ENCODE measurements at places on chromosomes 2 and 18.

- DNase-seq: no peak
These were observed 228.1 kb upstream of the PXDN start for GRCh38 chr2:1972422-1972821.

GRCh38 chr2:58853420-58853819, 612.3 kb upstream of the FANCL start:
- no peak for DNase-seq

- DNase-seq: no peak
These were observed 85.1 kb upstream of the ATL2 start for GRCh38 chr2:38462121-38462661.

DNA sequence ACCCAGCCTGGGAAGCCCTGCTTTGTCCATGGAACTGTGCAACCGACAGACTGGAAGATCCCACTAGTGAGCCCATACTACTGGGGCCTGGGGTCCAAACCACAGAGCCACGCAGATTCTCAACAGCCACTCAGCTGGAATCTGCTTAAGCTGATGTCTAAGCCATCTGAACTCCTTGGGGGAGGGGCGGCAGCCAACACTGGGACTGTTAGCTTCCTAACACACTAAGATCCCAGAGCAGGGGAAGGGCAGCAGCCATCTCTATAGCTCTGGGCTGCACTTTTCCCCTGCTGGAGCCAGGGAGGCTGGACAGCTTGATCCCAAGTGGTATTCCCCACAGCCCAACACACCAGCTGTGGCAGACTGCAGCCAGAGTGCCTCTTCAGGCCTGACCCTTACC, 118.3 kb downstream of the RPRM start:
- no peak for DNase-seq

DNA sequence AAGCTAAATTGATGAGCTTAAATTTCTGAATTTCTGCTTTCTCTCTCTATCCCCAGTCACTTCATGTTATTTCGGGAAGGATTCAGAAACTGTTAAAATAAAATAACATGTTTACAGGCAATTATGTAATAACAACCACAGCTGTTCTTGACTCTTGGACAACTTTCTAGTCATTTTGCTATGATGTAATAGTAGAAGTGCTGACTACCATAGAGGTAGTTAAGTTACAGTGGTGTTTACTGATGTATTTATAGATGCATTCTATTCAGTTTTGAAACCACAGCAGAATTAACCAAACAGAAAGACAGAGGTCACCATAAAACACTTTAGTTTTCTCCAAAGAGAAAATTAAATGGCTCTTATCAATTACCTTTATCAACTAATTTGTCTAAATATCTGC, 1292.0 kb upstream of the CHAC2 start:
- no peak for DNase-seq

DNA sequence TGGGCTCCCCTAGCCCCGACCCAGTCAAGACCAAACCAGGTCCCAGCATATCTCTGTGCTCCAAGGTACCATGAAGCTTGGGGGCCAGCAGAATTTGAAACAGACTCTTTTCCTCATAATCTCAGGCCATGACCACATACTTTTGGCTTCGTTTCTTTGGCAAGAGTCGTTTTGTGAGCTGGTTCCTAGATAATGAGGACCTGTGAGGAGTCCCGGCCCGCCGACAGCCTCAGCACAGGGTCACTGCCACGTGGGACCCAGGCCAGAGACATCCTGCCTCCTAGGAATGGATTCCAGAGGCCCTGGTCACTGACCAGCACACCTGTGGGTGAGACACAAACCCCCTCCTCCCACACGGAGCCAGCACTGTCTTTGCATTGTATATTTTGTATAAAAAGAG, 73.5 kb downstream of the VAPA start:
- DNase-seq: no peak

DNA sequence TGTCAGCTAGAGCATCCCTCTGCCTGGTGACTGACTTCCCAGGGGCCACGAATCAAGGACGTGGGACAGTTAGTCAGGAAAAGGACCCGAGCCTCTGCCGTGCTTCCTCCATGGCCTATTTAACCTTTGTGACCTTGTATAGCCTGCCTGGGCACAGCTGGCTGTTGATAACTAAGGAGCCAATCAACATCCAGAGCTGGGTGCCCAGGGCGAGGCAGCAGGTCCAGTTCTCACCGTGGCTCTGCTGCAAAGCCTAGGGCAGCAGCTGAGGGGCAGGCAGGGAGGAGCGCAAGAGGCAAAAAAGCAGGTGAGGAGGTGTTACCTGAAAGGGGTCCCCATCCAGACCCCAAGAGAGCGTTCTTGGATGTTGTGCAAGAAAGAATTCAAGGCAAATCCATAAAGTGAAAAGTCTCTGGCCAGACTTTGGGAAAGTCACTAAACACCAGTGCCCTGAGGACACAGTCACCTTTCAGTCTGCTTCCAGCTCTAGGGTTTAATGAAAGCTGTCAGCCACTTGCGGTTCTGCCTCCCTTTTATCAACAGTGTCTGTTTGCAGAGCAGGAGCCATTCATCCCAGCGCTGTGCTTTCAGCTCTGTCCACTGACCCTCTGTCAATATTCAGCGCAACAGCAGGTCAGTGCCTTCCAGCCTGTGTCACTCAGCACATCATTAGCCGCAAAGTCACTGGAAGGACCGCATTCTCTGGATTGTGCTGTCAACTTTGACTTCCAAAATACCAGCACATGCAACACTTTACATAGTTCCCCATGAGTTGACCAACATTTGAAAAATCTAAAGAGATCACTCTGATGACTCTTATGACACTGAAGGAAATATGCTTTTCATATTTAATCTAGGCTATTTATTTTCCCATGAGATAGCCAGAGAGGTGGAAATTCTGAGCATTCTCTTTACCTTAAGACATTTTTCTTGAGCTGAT, 38.6 kb upstream of the ASAP2 start:
- DNase-seq: no peak

GRCh38 chr2:100812573-100812972, 7.4 kb upstream of the NPAS2 start:
- DNase-seq: no peak

DNA sequence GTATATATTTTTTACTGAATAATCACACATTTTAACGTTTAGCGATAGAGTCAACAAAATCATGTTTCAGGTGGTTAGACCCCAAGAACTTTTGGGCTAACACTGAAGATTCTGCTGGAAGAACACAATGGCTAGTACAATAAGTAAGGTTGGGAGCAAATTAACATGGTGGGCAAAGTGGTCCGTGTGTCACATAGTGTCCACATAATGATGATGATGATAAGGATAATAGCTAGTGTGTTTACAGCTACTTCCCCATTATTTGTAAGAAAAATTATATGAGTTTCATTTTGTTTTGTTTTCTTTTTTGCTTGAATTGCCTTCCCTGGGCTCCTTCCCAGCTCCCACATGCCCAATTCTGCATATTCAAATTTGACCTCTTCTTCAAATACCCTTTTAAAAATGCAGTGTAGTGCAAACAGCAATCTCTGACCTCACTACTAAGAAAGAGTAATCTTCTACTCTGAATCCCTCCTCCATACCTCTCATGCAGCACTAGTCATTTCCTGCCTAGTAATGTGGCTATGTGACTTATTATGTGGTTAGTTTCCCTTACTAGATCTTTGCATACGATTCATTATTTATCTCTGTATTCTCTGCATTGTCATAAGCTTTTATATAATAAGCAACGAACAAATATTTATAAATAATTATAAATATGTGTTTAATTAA, 16.9 kb upstream of the VPS54 start:
- DNase-seq: no peak
